Colonic mucosa (tissue), 4 donors: ENCODE measurements at places on chromosomes 16 and 17.

GRCh38 chr17:56034197-56034635 is 119.1 kb upstream of the ANKFN1 start:
- DNase-seq: no peak

- DNase-seq: no peak
Observed at GRCh38 chr17:3008336-3009288, 54.8 kb downstream of the OR1D5 start.

DNA sequence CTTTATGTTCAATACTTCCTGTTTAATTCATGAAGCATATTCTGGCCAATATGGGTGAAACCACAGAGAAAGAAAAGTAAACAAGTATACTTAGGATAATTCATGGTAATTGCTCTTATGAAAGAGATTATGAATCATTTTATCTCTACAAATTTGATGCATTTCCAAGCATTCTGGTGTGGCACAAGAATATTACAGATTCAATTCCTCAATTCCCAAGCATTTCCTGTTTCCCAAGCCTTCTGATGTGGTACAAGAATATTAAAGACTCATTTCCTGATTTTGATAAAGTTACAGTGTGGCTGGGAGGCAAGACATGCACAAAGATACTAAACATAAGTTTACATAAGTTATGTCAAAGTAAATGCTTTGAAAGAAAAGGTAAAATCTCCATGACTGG is 126.1 kb upstream of the NUDT7 start:
- DNase-seq: no peak

GRCh38 chr17:13253733-13254410 is 236.0 kb upstream of the ELAC2 start:
- DNase-seq: no peak

GRCh38 chr16:11796227-11797165 is 562 bp downstream of the ZC3H7A start:
- peak; percentile 73 for DNase-seq

DNA sequence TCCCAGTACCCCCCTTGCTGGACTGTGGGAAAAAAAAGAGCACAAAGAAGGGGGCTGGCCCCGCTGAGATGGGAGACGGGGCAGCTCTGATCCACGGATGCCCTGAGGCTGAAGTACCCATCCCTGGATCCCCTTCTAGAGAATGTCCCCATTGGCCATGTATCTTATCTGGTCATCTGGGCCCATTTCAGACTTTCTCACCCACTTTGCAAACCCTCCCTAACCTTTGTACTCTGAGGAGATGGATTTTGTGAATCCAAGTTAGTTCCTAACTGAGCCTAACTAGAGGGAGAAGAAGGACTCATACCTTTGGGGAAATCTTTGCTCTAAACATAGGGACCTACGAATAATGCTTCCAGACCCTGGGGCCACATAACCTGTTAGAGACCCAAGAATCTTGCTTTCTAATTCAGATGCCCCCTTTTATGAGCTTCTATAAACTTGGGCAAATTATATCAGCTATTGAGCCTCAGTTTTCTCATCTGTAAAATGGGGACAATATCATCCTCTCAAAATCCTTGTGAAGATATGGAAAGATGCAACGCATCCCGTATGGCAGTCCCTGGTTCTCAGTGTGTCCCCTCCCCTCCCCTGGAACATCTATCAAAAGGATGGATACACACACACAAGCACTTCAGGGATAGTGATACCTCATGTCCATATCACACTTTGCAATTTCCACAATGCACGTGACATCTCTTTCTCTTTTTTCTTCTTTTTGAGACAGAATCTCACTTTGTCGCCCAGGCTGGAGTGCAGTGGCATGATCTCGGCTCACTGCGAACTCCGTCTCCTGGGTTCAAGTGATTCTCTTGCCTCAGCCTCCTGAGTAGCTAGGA is 16.8 kb upstream of the FZD2 start:
- DNase-seq: no peak

- no peak for DNase-seq
Observed at GRCh38 chr16:74771656-74772315, 2.8 kb downstream of the FA2H start.
